Breast epithelium (tissue), 4 donors: ENCODE measurements at places on chromosomes 13 and 19. TPM values are rescaled to one million over a fixed set of nuclear protein-coding genes. Genes with fewer than 3 reads are reported as not detected.

Gene POU2F2
- 1.6 TPM for total RNA-seq

Gene NBEA
- total RNA-seq: 16.1 TPM

Gene ZNF878
- total RNA-seq: 0.33 TPM

Gene ZNF442
- total RNA-seq: 2.6 TPM

Gene C19orf38
- 2.7 TPM for total RNA-seq

GRCh38 chr13:29369060-29369743 lies 226.3 kb downstream of the SLC7A1 start:
- DNase-seq: no peak

- no peak for DNase-seq
Measured at GRCh38 chr13:69706807-69707206, 400.8 kb upstream of the ATXN8OS start.

GRCh38 chr13:36096461-36097416 lies 34.4 kb downstream of the DCLK1 start:
- DNase-seq: no peak

GRCh38 chr13:49220036-49220855 lies at the start of gene MLNR:
TSS of gene MLNR (plus strand) at chr13:49220338. CDS start at chr13:49220338, 0 bp downstream.
- no peak for DNase-seq

GRCh38 chr19:40305403-40305802 lies 20.3 kb upstream of the AKT2 start:
- peak; percentile 74 for DNase-seq

DNA sequence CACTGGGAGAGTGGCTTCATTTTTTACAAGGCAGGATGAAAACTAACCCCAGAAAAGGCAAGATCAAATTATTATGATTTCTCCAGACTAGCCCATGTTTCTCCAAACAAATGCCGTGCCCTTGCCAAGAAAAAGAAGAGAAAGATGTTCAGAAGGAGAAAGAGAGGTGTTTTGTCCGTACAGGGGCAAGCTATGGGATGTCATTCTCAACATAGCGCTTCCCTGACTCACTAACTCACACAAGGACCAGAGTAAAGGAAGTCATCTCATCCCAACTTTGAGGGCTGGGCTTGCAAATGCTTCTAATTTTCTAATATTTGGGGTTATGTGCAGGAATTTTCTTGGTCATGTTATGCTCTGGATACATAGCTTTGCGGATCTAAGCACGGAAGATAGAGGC lies 224.2 kb upstream of the MAB21L1 start:
- DNase-seq: no peak

- DNase-seq: no peak
Measured at GRCh38 chr13:112057736-112058518, 9.0 kb upstream of the SOX1 start.

DNA sequence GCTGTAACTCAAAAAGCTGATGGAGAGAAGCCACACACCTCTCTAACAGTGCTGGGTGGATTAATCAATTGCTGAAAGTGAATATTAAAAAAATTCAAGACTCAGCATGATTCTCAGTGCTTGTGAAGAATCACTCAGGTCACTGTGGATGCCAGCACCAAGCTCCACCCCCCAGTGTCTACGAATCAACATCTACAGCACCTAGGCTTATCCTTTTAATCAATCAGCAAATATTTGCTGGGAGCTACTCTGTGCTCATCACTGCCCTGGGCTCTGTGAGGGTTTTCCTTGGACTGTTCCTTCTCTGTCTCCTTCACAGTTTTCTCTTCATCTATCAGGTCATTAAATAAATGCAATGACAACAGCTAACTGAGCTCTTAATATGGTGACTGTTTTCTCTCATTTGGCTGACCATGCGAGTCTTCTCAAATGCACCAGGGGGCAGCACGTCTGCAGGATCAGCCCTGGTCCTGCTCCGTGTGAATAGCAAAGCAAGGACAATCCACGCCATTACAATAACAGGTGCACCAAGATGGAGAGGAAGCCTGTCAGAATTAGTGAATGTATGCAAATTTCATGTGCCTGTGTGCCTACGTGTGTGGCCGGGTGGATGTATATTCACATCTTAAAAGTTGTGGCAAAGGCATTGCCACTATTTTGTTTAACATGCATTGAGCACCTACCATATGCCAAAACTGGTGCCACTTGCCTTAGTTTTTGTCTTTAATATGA lies 14.6 kb upstream of the C13orf42 start:
- no peak for DNase-seq

DNA sequence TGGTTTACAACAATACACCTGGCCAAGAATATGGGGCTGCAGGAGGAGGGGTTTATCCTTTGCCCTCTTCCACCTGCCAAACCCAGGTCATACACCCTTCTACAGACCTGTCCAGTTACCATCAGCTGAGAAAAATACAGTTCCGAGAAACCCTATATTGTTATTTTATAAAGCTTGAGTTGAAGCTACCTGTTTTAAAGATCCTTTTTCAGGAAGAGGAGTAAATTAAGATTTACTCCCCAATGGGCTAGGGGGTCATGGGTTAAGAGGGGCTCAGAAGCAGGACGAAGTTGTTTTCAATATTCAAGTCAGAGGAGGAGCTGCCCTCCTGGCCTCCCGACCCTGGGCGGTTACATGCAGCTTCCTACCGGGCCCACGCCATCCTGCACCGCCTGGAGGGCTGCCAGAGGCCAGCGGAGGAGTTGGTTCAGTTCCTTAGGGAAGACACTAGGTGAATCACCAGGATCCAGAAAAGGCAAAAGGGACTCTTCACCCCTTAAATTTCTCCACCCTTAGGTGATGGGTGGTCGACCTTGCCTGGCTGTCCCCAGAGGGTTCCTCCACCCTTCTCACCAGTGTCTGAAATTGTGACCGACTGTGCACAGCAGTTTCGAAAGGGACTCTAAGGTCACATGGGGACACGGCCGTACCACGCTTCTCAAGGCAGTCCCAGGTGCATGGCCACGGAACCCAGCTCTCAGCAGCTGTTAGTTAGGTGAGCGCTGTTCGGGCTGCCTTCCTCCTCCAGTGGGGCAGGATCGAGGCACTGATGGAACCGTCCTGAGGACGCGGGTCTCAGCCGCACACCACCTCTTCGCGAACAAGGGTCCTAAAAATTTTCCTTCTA lies 1.2 kb downstream of the GJB2 start:
- DNase-seq: no peak

DNA sequence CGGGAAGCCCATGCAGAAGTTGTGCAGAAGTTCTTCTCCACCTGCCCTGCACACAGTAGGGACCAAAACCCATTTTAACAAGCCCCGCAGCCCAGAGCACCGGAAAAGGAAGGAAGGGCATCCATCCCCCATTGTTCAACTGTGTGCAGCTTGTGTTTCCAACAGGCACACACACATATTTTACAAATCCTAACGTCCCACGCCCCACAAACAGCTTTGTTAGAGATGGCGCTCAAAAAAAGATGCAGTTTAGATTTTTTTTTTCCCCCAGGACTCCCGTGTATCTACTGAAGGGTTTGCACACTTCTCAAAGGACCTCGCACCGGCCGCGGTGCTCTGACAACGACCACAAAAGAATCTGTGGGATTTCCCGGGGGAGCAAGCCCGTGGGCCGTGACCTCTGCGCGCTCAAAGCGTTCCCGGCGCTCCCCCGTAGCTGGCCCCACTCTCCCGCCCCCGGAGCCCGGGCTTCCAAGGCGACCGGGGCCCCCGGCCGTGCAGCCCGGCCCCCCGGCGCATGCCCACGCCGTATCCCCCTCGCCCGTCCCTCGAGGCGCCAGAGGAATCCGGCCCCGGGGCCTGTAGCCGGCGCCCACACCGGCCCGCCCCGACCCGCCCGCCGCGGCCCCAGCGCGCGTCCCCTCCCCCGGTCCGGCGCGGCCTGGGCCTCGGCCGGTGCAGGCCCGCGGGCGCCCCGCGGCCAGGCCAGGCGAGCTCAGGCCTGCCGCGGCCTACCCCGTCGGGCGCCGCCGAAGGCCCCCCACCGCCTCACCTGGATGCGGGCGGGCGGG lies 523 bp downstream of the ELAVL1 start:
- no peak for DNase-seq

- no peak for DNase-seq
Measured at GRCh38 chr19:33246709-33247440, 21.2 kb upstream of the SLC7A10 start.

DNA sequence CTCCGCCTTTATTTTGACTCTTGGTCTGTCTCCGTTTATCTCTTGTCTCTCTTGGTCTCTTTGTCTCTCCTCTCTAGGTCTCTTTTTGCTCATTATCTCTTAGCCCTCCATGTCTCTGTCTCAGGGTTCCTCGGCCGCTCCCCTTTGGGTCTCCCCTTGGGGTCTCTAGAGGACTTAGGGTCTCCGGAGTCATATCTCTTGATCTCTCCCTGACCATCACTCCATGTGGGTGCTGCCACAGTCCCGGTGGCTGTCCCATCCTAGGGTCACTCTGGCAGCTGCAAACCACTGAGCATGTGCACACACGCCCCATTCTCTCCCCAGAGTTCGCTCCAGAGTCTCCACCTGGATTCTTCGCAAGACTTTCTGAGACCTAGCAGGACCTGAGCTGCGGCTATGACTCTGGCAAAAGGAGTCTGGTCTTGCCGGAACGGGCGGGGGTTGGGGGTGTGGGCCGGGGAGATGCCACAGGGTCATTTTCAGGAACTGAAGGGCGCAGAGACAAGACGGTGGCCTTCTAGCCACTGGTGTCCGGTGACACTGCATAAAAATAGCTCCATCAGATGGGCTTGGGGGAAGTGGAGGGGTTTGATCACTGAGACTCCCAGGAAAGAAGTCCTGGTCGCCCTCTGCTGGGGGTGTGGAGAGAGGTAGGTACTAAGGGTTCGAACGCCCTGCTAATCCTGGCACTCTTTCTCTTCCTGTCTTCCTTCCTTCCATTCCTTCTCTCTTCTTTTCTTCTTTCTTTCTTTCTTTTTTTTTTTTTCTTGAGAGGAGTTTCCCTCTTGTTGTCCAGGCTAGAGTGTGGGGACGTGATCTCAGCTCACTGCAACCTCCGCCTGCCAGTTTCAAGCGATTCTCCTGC lies 1.2 kb upstream of the KCNA7 start:
- DNase-seq: no peak

GRCh38 chr13:31722673-31723072 lies 16.7 kb upstream of the RXFP2 start:
- no peak for DNase-seq

DNA sequence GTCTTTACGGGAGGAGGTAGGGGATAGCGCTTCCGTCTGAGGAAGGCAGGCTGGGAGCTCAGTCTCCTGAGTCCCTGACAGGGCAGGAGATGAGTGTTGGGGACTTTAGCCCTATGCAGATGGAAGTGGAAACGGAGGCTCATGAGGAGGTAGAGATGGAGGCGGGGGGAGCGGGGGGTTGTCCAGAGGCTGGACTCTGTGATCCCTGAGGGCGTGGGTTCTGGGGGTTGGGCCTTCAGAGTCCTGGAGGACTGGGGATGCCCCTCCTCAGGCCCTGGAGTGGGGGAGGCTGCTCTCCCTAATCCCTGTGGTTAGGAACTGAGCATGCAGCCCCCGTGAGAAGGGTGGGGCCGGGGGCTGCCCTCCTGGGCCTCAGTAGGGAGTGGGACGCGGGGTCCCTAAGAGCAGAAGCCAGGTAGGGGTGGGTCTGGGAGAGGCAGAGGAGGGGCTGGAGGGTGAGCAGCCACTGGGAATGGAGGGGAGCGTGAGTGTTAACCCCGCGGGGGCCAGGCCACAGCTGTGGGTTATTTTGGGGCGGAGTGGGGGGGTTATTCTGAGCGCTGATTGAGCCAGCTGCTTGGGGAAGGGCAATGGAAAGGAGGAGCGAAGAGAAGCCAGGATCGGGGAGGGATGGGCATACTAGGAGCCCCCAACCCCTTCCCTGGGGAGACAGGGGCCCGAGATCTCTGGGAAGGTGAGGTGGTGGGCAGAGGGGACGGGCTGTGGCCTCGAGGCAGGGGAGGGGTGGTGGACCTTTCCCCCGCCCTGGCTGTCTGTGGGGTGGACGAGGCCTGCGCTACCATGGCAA lies 2.8 kb downstream of the GRIN2D start:
- DNase-seq: no peak

GRCh38 chr19:38142176-38143035 lies 81.6 kb downstream of the DPF1 start:
- no peak for DNase-seq

- DNase-seq: peak; percentile 97
Measured at GRCh38 chr13:44436589-44437337, 63.1 kb downstream of the SERP2 start.

DNA sequence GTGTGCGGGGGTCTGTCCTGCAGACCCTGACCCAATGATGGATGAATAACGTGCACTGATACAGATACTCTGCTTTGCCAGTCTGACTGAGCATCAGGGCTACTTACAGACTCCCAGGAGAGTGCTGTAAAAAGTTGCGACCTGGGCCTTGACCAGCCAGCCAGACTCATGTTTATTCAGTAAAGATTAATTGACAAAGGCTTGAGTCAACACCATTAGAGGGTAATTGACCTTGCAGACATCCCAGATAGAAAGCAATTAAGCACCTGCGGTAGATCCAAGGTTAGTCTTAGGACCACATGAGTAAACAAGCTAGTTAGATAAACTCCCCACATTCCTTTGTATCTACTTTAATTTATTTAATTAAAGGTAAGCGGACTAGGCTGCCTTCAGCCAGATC lies 10.4 kb downstream of the NUDT19 start:
- no peak for DNase-seq

- DNase-seq: no peak
Measured at GRCh38 chr19:14349426-14349825, 31.8 kb upstream of the ADGRE5 start.

DNA sequence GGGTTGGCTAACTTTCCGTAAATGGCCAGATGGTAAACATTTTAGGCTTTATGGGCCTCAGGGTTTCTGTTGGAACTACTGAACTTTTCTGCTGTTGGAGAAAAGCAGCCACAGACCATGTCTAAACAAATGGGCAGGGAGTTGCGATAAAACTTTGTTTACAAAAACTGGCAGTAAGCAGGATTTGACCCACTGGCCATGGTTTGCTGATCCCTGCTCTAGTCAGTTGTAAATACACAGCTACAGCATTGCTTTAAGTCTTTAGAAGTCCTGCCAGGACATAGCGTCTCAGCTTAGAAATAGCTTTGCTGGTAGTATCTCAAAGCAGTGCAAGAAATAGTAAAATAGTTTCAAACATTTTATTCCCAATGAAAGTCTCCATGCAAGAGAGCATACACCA lies 88.4 kb downstream of the NALCN start:
- DNase-seq: no peak
